ENCODE measurements at places on chromosomes 1 and 21. TPM values are rescaled to one million over a fixed set of nuclear protein-coding genes. Genes with fewer than 3 reads are reported as not detected.
A peak's percentile ranks its signal among the peaks of the same experiment; 100 is the strongest.

Gene CDK11A
- 9.0 TPM for total RNA-seq

Gene RNU1-2
- total RNA-seq = not detected

Gene ASTN1
- total RNA-seq = 0.10 TPM

DNA sequence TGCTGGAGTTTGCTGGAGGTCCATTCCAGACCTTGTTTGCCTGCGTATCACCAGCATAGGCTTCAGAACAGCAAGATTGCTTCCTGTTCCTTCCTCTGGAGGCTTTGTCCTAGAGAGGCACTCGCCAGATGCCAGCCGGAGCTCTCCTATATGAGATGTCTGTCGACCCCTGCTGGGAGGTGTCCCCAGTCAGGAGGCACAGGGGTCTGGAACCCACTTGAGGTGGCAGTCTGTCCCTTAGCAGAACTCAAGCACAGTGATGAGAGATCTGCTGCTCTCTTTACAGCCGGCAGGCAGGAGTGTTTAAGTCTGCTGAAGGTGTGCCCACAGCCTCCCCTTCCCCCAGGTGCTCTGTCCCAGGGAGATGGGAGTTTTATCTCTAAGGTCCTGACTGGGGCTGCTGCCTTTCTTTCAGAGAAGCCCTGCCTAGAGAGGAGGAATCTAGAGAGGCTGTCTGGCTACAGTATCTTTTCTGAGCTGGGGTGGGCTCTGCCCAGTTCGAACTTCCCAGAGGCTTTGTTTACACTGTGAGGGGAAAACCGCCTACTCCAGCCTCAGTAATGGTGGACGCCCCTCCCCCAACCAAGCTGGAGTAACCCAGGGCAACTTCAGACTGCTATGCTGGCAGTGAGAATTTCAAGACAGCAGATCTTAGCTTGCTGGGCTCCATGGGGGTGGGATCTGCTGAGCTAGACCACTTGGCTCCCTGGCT is 205.0 kb downstream of the GPR52 start:
- no peaks in the 10 kb centered on the region for H3K27me3 ChIP-seq
- no peaks in the 10 kb centered on the region for H3K4me1 ChIP-seq
- no peaks in the 10 kb centered on the region for H3K36me3 ChIP-seq
- H3K4me3 ChIP-seq = no peak overlapping the region
- DNase-seq = no peak

DNA sequence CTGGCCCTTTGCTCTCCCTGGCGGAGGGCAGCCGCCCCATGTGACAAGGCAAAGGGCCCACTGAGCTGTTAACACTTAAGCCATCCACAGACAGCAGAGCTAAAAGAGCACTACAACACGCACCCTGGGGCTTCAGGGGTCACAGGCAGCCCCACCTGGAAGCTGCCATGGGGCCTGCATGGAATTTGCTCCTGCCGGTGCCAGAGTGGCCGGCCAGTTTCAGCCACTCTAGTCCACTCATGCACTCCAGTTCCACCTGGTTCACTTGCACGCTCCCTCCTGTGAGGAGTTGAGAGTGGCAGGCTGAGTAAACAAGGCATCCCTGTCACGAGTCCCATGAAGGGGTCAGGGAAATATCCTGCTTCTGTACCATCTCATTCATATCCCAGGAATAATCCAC is 55.3 kb downstream of the RIMS3 start:
- H3K27me3 ChIP-seq = no peaks in the 10 kb centered on the region
- H3K4me1 ChIP-seq = peaks cover 3% of the 10 kb centered on the region
- H3K4me3 ChIP-seq = no peak overlapping the region
- no peaks in the 10 kb centered on the region for H3K36me3 ChIP-seq
- H3K27ac ChIP-seq = no peak overlapping the region

DNA sequence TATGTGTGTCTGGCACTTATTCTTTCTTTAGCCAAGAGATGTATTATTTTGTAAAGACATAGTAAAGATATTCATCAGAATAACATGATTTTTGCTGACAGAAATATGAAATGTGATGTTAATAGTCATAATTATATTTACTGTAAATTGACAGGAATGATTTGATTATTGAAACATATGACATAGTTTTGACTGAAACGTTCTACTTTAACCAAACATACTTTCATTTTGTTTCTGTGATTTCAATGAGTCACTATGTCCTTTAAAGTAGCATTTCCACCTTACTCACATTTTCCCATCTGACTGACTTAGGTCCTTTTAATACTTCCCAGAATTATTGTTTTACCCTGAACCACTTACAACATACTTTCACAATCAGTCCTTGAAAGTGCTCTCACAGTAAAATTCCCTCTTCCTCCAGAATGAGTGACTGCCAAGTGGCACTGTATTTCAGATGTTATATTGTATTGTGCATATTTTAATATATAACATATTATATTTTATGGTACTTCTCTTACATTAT is 437.9 kb downstream of the NCAM2 start:
- no peak overlapping the region for H3K27ac ChIP-seq
- DNase-seq = no peak
- no peaks in the 10 kb centered on the region for H3K27me3 ChIP-seq
- H3K4me3 ChIP-seq = no peak overlapping the region
- no peaks in the 10 kb centered on the region for H3K4me1 ChIP-seq

GRCh38 chr21:42285569-42286245 is 29.5 kb downstream of the TFF3 start:
- H3K27ac ChIP-seq = no peak overlapping the region
- H3K4me1 ChIP-seq = no peaks in the 10 kb centered on the region
- no peak for DNase-seq
- no peaks in the 10 kb centered on the region for H3K36me3 ChIP-seq

DNA sequence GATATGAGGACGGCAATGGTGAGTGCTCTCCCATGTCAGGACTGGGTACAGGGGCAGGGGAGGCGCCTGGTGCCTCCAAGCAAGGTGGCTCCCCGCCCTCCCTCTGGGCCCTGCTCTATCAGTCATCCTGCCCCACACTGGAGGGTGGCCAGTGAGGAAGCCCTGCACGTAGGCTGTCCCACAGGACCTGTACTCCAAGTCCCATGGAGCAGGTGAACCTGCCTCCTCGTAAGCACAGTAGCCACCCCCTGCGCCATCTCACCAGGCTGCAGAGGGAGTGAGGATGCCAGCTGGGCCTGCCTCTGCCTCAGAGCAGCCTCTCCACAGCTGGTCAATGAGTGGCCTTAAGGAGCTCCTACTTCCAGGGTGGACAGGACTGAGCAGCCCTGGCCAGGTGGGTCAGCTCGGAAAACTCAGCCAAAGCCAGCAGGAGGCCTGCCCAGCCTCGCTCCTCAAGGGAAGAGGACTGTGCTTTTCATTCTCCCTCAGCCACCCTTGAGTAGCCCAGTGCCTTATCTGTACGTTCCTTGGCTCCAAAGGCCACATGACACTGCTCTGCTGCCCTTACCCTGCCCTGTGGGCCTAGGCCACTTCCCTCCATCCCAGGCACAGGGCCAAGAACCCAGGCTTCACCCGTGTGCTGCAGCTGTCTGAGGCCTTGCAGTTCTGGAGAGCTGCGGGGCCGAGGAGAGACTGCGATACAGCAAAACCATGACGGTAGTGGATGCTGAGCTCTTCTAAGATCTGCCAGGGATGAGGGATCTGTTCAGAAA is 39.6 kb downstream of the SLC45A1 start:
- peaks cover 40% of the 10 kb centered on the region for H3K4me1 ChIP-seq
- peak overlapping the region; percentile 95 for H3K27ac ChIP-seq
- H3K4me3 ChIP-seq = no peak overlapping the region
- peaks cover 11% of the 10 kb centered on the region for H3K36me3 ChIP-seq
- no peaks in the 10 kb centered on the region for H3K27me3 ChIP-seq
- DNase-seq = no peak

GRCh38 chr1:84940481-84940880 is 47.5 kb upstream of the LPAR3 start:
- no peak overlapping the region for H3K4me3 ChIP-seq
- H3K4me1 ChIP-seq = no peaks in the 10 kb centered on the region
- no peak for DNase-seq
- H3K27me3 ChIP-seq = no peaks in the 10 kb centered on the region

DNA sequence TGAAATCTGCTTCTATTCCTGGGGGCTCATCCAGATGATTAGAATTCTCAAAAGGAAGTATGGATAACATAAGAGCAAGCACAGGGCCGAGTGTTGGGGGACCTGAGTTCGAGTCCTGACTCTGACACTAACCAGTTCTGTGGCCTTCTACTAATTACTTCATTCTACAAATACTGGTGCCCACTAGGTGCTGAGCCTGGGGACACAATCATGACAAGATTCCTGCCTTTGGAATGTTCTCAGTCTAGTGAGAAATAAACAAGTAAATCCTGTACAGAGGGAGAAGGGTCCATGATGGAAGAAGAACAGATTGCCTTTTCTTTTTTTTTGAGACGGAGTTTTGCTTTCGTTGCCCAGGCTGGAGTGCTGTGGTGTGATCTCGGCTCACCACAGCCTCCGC is 2.2 kb upstream of the NUAK2 start:
- H3K36me3 ChIP-seq = no peaks in the 10 kb centered on the region
- H3K4me1 ChIP-seq = peaks cover 29% of the 10 kb centered on the region
- no peaks in the 10 kb centered on the region for H3K27me3 ChIP-seq
- H3K27ac ChIP-seq = no peak overlapping the region
- no peak overlapping the region for H3K4me3 ChIP-seq
- DNase-seq = no peak

DNA sequence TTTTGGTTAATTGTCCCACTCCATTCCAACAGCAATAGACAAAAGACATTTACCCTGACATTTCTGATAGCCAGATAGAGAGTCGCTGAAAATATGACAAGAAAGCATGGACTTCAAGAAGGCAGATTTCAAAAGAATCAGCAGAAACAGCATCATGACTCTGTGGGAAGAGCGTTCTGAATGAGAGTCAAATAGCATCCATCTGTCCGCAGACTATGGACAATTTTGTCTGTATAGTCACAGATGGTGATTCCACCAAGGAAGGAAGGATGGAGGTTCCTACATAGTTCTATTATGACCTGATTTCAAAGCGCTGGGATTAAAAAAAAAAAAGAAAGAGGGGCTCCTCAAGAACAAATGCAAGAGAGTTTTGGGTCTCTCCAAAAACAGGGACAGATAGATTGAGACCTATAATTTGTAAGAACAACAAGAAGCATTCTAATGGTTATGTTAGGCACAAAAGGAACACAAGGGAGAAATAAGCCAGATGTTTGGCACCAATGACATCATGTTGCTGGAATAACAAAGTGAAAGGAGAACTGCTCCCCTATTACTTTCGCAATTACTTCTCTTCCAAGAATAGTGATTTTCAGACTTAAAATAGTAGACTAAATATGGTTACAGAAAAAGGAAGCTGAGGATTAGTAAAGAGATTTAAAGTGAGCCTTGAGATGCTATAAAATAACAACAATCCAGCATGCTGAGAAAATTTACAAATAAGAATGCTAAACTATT is 28.5 kb downstream of the NIBAN1 start:
- H3K27me3 ChIP-seq = no peaks in the 10 kb centered on the region
- no peak for DNase-seq
- no peak overlapping the region for H3K4me3 ChIP-seq
- peaks cover 9% of the 10 kb centered on the region for H3K4me1 ChIP-seq
- H3K27ac ChIP-seq = peak overlapping the region; percentile 12
- H3K36me3 ChIP-seq = no peaks in the 10 kb centered on the region

GRCh38 chr1:13228343-13228781 is 2.4 kb upstream of the PRAMEF18 start:
- H3K27me3 ChIP-seq = no peaks in the 10 kb centered on the region
- H3K27ac ChIP-seq = no peak overlapping the region
- no peak overlapping the region for H3K4me3 ChIP-seq
- DNase-seq = no peak

DNA sequence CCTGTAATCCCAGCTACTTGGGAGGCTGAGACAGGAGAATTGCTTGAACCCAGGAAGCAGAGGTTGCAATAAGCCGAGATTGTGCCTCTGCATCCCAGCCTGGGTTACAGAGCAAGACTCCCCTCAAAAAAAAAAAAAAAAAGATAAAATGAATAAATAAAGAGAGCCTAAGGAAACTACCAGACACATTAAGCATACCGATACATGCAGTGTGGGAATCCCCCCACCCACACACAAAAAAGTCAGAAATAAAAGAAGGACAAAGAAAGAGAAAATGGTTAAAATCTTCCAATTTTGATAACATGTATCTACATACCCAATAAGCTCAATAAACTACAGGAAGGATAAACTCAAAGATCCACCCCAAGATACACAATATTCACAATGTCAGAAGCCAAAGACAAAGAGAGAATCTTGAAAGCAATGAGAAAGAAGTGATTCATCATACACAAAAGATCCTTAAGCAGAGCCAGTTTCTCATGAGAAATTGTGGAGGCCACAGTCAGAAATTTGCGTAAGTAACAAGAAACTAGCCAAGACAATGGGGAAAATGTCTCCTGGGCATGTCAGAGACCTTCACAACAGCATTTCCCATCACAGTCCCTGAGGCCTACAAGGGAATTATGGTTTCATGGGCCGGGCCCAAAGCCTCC is 1197.0 kb downstream of the AMY1C start:
- no peaks in the 10 kb centered on the region for H3K27me3 ChIP-seq
- H3K36me3 ChIP-seq = no peaks in the 10 kb centered on the region
- no peaks in the 10 kb centered on the region for H3K4me1 ChIP-seq
- no peak overlapping the region for H3K4me3 ChIP-seq
- no peak overlapping the region for H3K27ac ChIP-seq

All from gastrocnemius medialis (tissue), 4 donors.